ENCODE measurements at places on chromosomes 1 and 21.

DNA sequence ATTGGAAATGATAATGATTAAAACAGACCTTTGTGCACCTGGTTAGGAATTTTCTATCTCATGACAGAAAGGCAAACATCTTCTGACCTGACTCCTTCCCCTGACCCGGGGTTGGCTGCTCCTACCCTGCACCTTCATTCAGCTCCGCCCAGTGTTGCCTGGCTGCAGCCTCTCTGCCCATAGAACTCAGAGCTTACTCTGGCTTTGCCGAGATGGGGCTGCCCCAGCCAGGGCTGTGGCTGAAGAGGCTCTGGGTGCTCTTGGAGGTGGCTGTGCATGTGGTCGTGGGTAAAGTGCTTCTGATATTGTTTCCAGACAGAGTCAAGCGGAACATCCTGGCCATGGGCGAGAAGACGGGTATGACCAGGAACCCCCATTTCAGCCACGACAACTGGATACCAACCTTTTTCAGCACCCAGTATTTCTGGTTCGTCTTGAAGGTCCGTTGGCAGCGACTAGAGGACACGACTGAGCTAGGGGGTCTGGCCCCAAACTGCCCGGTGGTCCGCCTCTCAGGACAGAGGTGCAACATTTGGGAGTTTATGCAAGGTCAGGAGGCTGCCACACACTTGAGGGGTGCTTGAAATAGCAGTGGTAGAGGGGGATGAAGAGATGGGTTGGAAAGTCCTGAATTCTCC is at the start of gene DIO1:
TSS of gene DIO1 (plus strand) at position 189 of the 638 bp plus-strand sequence. CDS start at position 213, 24 bp downstream.
- no peak for DNase-seq

GRCh38 chr1:106717591-106717990 is 338.9 kb upstream of the PRMT6 start:
- no peak for DNase-seq

GRCh38 chr1:224169718-224170270 is 13.2 kb upstream of the DEGS1 start:
- DNase-seq = no peak

- no peak for DNase-seq
These were observed 10.3 kb upstream of the FAM89A start for GRCh38 chr1:231050395-231050794.

DNA sequence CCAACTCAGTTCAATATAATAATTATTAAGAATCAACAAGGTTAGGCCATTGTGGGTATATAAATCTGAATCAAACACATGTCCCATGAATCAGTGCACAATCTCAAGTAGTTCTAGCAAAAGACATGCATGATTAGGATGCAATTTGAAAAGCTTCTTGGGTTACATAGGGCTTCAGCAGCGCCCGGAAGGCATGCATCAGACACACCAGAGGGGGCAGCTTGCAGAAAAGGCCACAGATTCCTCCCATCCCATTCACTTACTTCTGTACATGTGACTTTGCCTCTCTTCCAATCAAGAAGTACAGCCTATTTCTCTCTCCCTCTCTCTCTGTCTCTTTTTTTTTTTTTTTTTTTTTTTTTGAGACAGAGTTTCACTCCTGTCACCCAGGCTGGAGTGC is 91.8 kb downstream of the KCNN3 start:
- no peak for DNase-seq

DNA sequence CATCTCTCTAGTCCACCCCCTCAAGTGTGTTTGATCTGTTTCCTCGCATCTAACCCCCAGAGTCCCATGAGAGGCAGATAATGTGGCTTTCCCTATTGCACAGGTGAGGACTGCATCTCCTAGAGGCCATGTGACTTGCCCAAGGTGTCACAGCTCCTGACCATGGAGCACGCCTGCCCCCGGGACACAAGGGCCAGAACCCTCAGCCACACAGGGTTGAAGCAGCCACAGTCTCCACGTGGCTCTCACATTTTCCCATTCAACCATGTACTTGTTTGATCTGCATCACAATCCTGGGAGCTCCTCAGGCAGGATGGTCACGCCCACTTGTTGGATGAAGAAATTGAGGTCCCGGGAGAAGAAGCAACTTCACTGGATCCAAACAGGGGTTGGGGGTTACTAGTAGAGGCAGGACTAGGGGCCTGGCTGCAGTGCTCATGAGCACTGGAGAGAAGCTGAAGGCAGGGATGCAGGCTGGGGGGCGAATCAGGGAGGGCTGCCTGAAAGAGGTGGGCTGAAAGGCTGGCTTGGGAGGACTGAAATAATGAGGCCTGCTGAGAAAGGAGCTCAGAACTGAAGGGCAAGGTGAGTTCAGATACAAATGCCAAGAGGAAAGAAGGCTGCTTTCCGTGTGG is 207.9 kb downstream of the PTPRU start:
- DNase-seq = no peak

DNA sequence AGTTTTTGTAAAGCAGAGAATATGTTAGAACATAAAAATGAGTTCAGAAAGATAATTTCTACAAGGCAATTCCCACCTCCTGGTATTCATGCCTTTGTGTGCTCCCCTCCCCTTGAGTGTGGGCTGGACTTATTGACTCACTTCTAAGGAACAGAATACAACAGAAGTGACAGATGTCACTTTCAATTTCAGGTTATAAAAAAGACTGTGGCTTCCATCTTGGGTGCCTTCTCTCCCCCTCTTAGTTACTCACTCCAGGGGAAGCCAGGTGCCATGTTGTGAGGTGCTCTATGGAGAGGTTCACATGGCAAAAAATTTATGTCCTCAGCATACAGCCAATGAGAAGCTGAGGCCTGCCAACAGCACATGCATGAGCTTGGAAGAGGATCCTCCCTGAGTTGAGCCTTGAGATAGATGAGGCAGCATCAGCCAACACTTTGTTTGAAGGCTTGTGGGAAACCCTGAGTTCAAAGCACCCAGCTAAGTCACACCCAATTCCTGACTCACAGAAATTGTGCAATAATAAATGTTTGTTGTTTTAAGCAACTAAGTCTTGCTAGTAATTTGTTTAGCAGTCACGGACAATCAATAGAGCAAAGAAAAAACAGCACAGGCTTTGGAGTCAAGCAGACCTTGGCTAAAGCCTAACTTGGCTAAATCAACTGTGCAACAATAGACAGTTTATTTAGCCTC is 73.5 kb upstream of the NGF start:
- DNase-seq = no peak
